ENCODE measurements at places on chromosomes 6 and 20.

DNA sequence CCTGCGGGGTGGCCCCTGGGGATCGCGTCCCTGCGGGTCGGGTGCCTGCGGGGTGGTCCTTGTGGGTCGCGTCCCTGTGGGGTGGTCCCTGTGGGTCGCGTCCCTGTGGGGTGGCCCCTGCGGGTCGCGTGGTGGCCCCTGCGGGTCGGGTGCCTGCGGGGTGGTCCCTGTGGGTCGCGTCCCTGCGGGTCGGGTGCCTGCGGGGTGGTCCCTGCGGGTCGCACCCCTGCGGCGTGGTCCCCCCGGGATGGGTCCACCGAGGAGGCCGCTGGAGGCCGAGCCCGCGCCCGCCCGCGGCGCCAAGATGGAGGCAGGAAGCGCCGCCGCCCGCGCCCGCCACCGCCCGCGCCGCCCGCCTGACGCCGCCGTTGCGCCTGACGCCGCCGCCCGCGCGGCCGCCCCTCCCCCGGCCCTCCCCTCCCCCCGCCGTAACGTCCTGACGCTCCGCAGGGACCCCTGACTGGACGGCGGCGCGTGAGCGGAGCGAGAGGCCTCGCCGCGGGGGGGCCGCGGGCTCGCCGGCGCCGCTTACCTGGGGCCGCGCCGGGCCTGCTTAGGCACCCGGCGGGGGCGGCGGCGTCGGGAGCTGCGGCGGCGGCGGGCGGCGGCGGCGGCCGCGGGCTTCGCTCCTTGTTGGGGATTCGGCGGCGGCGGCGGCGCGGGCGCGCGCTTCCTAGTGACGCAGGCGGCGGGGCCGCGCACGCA is at the start of gene GMEB2:
TSS of gene GMEB2 (minus strand) at position 678 of the 705 bp plus-strand sequence. CDS start 7,704 bp downstream, outside the sequence.
- no peak for DNase-seq

- no peak for DNase-seq
Measured at GRCh38 chr20:33576432-33577125, 85.5 kb upstream of the C20orf144 start.

GRCh38 chr6:160260803-160261450 is 2.3 kb upstream of the SLC22A2 start:
- no peak for DNase-seq

GRCh38 chr20:23103284-23104018 is 17.3 kb upstream of the CD93 start:
- DNase-seq, result peak; percentile 73

DNA sequence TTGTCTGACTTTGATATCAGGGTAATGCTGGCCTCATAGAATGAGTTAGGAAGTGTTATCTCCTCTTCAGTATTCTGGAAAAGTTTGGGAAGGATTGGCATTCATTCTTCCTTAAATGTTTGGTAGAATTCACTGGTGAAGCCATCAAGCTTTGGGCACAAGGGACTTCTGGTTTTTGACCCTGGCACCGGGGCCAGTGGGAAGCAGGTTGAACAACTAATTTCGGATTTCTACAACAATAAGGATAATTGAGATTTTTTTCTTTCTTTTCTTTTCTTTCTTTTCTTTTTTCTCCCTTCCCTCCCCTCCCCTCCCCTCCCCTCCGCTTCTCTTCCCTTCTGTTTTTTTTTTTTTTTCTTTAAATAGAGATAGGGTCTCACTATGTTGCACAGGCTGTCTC is 70.4 kb downstream of the EFCAB8 start:
- no peak for DNase-seq

GRCh38 chr6:4914420-4915159 is 89.2 kb downstream of the RPP40 start:
- DNase-seq, result no peak

- peak; percentile 81 for DNase-seq
Measured at GRCh38 chr6:121297694-121298093, 36.6 kb downstream of the TBC1D32 start.

- no peak for DNase-seq
Measured at GRCh38 chr6:44275749-44276648, 5.7 kb downstream of the TMEM151B start.

- DNase-seq, result no peak
Measured at GRCh38 chr6:130945401-130945919, 117.6 kb downstream of the EPB41L2 start.

DNA sequence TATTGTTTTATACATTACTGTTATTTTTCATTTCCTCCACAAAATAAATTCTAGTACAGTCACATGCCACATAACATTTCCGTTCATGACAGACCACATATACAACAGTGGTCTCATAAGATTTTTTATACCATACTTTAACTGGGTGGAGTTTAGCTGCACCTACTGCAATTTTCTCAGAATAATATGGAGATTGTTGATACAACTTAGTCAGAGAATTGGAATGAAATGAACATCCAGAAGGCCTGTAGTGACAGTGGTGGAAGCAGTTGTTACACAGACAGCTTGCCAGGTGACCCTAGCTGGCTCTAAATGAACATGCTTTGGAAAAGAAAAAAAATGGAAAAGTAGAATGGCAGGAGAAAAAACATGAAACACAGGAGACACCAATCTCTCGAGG is 183.2 kb upstream of the TCF21 start:
- DNase-seq, result no peak

DNA sequence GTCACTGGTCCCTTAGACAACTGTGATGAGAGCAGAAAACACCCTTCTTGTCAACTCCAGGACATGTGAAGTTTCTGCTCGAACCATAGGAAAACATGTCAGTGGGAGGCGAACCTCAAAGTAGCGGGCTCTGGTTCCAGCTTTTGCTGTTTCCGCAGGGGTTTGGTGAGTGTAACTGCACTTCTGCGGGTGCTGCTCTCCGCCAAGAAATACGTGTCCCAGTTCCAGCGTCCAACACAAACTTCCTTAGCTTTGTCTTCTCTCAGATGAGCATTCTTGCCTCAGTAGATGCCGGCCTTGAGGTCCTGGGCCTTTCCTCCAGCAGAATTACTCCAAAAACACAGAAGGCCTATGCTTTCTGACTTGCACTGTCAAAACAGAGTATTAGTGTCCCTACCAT is 156.3 kb downstream of the FNDC1 start:
- no peak for DNase-seq

GRCh38 chr20:15033269-15033668 is 695.9 kb upstream of the FLRT3 start:
- no peak for DNase-seq

GRCh38 chr20:35385733-35386132 is 26.0 kb downstream of the UQCC1 start:
- no peak for DNase-seq

DNA sequence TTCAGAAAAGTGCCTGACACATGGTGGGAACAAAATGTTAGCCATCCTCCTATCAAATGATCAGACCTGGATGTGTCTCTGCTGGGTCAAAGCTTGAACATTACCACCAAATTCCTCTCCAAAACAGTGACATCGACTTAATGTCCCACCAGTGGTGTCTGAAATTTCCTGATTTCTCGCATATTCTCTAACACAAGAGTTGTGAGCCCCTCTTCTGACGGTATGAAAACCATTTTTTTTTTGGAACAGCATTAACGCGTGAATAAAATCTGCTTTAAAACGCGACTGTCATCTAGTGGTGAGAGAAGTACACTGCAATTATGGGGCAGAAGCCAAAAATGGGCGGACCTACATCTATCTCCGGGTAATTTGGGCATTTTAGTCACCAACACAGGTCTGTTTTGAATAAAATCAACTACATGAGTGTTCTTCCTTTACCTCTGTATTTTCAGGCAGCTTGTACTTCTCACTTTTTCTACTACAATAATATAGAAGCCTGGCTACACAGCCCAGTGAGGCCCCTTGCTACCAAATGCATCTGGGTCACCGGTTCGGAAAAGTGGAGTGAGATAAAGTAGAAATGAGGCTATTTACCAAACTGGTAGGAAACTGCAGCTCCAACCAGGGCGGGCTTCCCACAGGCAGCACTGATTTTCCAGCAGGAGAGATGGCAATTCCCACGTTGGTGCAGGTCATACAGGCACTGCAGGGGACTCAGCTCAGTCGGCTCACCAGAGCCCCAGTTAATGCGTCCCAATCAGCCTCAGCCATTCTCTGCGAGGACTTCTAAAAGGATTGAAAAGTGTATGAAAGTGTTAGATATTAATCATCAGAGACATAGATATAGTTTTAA is 27.4 kb downstream of the MGME1 start:
- DNase-seq, result peak; percentile 54

GRCh38 chr6:156839129-156839528 is 62.0 kb downstream of the ARID1B start:
- DNase-seq, result no peak

DNA sequence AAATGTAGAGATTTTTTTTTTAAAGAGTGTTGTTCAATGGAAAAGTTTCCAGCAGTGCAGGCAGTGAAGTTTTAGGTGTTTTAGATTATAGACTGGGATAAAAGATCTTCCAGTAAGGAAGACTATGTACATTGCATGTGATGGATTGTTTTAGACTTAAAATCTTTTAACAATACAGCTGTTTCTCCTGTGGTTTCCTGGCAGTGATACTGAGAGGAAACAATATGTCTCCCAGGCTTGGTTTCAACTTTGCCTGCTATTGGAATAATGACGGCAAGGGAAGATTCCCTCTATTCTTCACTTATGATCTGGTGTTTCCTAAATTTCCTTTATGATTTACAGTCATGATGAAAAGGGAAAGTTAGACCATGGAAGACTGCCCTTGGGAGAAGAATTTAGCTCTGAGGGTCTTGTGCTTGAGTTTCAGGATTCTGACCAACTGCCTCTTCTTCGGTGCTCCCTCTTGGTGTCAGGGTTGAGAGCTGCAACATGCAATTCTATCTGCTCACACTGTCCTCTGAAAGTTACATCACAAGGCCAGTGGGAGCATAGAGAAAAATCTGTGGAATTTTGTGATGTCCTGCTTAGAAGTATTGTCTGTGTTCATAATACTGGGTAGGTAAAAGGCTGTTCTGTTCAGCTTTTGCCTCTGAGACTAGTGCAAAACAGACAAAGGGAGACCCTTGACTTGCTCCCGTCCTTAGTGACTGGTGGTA is 262.8 kb upstream of the MAN1A1 start:
- DNase-seq, result no peak

GRCh38 chr20:23186808-23187207 is 100.7 kb upstream of the CD93 start:
- DNase-seq, result no peak

- peak; percentile 66 for DNase-seq
Measured at GRCh38 chr6:154736618-154737259, 3.5 kb downstream of the SCAF8 start.

GRCh38 chr6:1917626-1918371 is 308.1 kb downstream of the FOXC1 start:
- DNase-seq, result peak; percentile 81

DNA sequence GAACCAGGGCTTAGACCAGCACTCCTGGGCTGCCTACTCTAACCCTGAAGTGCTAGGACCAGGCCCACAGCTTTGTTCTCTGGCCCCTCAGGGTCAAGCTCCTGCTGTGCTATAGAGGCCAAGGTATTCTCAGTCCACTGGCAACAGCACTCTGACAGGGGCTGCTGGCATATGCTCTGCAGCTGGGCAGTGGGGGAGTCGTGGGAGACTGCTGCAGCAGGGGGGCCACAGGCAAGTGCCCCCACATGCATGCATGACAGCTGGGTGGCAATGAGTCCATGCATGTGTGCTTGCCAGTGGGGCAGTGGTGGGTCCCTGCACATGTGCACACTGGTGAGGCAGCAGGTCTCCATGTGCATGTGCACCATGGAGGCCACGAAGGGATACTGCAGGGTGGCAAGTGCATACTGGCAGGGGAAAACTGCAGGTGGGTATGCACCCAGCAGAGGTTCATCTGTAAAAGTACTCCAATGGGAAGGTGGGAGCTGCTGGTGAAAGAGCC is 364.9 kb upstream of the IRAK1BP1 start:
- DNase-seq, result no peak

GRCh38 chr6:165515963-165516624 is 146.9 kb downstream of the PDE10A start:
- DNase-seq, result no peak

DNA sequence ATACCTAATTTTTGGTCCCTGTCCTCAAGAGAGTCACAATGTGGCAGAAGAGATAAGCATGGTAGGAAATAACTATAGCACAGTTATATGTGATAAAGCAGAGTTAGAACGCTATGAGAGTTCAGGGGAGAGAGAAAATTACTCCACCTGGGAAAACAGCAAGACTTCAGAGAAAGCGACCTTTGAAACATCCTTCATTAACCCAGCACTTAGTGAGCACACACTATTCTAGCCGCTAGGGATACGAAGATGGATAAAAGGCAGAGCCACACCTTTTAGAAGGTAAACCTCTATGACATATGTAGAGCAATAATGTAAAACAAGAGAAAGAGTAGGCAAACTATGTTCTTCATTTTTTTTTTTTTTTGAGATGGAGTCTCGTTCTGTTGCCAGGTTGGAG is 264.3 kb downstream of the PTPRK start:
- no peak for DNase-seq

DNA sequence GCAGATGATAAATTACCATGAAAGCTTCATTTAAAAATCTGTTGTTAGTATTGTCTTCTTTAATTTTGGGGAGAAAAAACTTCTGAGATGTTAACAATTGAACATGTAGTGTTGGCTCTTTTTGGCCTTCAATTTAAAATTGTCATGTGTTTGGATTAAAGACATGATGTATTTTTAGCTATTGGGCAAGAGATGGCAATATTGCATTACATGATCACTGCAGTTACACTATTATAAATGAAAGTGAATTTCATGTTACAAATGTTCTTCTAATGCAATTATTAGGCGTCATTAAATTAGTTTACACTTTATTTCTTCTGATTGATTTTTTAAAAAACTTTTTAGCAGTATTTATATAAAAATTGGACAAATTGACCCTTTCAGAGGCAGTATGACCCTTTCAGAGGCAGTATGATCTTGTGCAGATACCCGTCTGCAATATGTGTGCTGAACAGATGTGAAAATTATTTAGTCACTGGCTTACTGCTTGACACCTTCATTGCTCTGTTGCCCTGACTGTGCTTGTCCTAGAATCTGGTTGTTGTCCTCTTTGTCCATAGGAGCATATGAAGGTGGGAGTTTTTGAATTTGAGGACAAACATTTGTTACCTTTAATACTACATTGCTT is 25.8 kb downstream of the CDKAL1 start:
- peak; percentile 38 for DNase-seq

DNA sequence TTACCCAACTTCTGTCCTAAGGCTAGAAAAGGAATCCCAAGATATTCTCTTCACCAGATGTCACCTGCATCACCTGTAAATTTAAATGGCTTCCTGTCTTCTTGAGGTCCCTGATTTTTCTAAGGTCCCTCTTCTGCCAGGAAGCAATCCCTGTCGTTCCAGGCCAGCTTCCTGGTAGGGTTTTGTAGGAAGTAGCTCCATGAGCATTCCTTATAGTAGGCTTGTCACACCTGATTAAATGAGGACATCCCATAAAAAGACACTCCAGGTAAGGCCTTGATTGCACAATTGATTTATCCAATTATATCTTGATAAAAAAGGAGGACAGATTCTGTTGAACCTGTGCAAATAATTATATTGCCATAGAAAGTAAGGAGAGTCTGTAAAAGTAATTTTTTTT is 8.7 kb downstream of the RAB44 start:
- DNase-seq, result no peak

- no peak for DNase-seq
Measured at GRCh38 chr6:13655700-13656099, 40.6 kb downstream of the NOL7 start.

DNA sequence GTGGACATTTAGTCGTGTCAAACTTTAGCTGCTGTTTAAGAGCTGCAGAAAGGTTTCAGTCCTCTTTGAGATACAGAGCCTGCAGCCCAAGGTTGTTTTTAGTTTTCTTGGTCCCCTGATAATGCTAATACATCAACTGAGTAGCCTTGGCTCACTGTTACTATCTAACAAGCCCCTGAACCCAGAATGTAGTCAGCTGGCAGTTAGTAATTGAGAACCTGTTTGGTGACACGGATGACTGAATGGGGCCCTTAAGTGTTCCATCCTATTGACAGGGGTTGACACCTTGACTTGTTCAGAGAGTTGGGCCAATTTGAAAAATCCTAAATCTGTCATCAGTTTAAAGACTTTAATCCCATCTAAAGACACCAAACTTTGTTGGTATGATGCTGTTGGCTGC is 2.8 kb downstream of the RTN4IP1 start:
- no peak for DNase-seq
